Breast epithelium (tissue), 4 donors: ENCODE measurements at places on chromosomes 2 and 18. TPM values are rescaled to one million over a fixed set of nuclear protein-coding genes. Genes with fewer than 3 reads are reported as not detected.

DNA sequence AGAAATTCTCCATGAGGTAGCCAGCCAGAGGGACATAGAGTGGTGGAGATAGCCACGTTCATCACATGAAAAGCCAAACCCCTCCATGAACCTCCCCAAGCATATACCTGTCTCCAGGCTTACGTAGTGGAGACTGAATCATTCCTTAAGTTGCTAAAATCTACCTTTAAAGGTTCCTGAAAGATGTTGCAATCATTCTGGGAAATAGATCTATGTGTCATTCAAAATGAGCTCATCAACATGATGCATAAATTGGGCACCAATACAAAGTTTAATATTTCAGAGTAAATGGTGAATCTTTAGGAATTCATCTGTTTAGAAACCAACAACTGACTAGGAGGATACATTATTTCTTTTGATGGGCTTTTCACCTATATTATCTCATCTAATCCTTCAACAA lies 362.6 kb upstream of the ID2 start:
- DNase-seq: no peak

GRCh38 chr18:61687317-61687716 lies 205.5 kb downstream of the RNF152 start:
- DNase-seq: no peak

NT5C1B gene
- not detected for total RNA-seq

GRCh38 chr2:149160195-149160594 lies 121.7 kb downstream of the LYPD6B start:
- no peak for DNase-seq

- peak; percentile 47 for DNase-seq
These were observed 95.4 kb upstream of the OTOS start for GRCh38 chr2:240235811-240236210.

DNA sequence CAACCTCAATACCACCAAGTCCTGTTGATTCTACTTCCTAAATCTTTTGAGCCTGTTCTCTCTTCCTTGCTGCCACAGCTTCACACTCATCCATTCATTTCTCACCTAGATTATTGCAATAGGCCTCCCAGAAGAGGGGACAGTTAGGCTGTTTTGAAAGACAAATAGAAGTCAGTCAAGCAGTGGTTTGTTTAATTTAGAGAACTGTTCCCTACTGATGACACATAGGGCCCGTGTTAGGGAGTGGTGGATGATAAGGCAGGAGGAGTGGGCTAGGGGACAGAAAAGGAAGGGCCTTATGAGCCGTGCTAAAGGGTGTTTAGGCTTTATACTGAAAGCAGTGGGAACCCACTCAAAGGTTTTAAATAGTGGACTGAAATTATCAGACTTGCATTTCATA lies 59.6 kb upstream of the ZFP36L2 start:
- DNase-seq: no peak

DNA sequence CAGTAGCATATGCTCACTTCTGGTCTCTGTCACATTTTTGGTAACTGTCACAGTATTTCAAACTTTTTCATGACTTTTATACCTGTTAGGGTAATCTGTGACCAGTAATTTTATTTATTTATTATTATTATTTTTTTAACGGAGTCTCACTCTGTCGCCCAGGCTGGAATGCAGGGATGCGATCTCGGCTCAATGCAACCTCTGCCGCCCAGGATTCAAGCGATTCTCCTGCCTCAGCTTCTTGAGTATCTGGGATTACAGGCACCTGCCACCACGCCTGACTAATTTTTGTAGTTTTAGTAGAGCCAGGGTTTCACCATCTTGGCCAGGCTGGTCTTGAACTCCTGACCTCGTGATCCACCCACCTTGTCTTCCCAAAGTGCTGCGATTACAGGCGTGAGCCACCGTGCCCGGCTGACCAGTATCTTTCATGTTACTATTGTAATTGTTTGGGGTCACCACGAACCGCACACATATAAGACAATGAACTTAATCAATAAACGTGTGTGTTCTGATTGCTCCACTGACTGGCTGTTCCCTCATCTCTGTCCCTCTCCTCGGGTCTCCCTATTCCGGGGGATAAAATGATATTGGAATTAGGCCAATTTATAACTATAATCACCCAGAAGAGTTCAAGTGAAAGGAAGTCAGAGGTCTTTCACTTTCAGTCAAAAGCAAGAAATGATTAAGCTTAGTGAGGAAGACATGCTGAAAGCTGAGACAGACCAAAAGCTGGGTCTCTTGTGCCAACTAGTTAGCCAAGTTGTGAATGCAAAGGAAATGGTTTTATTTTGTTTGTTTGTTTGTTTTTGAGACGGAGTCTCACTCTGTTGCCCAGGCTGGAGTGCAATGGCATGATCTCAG lies 22.9 kb downstream of the TGIF1 start:
- DNase-seq: no peak

DNA sequence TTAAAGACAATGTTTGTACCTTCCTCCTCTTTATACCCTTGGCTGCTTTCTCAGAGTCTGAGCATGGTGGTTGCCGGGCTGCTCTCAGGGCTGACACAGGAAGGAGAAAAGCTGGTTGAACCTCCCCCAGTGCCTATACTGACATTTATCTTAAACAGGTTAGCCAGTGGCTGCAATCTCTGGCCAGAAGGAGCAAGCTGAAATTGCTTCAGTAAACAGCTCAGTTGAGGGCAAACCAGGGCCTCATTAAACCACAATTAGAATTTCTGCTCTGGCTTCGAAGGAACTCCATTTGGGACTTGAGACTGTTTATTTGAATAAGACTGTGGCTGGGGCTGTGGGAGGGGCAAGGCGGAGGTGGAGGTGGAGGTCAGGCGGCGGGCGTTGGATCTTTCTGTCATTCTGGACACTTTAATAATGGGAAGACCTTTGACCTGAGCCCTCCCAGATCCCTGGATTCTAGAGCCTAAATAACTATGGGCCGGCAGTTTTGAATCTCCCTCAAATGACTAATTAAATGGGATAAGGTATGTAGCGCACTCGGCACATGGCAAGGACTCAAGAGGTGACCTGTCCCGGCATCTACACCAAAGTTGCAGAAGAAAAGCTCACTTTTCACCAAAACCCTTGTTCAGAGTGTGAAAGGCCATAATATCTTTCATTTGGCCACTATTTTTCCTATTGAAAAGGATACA lies 120.6 kb upstream of the MYCN start:
- DNase-seq: no peak

DNA sequence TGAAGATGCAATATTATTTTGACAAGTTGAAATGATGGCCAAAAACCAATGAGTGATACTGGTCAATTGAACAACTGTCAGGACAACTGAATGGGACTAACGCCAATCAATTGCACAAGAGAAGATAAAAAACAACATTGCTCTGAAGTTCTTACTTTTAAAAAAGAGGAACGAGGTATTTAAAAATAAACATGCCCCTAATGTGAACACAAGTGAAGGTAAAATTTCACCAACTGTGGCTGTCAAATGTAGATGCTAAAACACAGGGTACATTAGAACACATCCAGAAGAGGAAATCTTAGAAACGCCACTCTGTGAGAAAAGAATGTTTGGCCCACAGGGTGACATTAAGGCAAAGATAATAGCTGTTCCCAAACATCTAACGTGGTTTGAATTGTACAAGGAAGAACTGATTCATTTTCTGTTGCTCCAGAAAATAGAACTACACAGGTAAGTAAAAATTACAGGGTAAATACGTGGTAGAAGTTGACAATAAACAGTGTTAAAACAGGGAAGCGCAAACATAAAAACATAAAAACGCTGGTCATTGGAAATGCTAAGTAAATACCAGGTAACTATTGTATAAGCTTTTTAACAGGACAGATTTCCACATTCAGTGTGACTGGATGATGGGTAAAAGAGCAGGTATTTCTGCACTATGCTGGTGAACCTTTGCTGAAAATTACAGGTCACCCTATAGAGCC lies 20.3 kb downstream of the LONRF2 start:
- no peak for DNase-seq

DNA sequence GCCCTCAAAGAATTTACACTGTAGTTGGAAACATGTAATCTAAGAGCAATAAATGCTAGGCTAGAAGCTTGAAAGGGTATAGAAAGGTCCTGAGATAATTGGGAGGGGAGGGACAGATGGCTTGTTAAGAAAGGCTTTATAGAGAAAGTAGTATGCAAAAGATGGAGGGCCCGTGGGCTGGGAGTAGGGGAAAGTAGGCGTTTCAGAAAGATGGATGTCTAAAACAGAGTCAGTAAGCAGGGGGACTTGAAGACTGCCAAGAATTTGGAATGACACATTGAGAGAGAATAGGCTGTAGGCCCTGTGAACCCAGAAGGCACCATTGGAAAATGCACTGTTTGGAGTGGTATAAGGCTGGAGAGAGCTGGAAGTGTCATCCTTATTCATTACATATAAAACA lies 822 bp downstream of the PSMG2 start:
- DNase-seq: no peak

- no peak for DNase-seq
These were observed 1.2 kb upstream of the TANC1 start for GRCh38 chr2:158967114-158967730.

DNA sequence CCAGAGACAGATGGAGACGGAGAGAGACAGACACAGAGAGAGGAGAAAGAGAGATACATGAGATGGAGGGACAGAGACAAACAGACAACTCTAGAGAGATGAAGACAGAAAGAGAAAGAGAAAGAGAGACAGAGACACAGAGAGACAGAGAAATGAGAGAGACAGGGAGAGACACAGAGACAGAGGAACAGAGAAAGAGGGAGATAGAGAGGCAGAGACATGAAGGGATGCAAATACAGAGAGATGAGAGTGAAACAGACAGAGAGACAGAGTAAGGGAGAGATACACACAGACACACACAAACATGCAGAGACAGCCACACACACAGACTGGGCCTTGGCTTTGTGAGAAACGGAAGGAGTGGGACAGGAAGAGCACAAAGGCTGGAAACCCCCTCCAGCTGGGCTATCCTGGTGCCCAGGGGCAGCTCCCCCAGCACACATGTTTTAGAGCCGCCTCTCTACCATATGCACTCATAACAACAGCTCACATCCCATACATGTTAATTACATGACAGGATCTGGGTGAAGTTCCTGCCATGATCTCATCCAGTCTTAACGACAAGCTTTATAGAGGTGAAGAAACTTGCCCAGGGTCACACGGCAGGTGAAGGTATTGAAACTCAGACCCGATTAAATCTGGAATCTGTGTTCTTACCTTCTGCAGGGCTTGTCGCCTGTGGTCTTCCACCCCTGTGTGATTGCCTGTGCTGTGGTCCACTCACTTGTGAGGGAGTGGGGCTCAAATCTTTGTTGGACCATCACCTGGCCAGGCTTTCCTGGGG lies 32.4 kb downstream of the IL18R1 start:
- DNase-seq: no peak

GRCh38 chr2:241355983-241356870 lies at the start of gene FARP2:
FARP2 (plus strand) TSS chr2:241356285; CDS start chr2:241373108, 16,823 bp downstream.
- peak; percentile 100 for DNase-seq

RAD51AP2 gene
- under 0.01 TPM for total RNA-seq

MORN2 gene
- total RNA-seq: 11.4 TPM

ABCG8 gene
- not detected for total RNA-seq

GRCh38 chr2:130755256-130756052 lies at the start of gene AMER3:
AMER3 (plus strand) TSS chr2:130755540; CDS start chr2:130762073, 6,533 bp downstream.
- no peak for DNase-seq

DNA sequence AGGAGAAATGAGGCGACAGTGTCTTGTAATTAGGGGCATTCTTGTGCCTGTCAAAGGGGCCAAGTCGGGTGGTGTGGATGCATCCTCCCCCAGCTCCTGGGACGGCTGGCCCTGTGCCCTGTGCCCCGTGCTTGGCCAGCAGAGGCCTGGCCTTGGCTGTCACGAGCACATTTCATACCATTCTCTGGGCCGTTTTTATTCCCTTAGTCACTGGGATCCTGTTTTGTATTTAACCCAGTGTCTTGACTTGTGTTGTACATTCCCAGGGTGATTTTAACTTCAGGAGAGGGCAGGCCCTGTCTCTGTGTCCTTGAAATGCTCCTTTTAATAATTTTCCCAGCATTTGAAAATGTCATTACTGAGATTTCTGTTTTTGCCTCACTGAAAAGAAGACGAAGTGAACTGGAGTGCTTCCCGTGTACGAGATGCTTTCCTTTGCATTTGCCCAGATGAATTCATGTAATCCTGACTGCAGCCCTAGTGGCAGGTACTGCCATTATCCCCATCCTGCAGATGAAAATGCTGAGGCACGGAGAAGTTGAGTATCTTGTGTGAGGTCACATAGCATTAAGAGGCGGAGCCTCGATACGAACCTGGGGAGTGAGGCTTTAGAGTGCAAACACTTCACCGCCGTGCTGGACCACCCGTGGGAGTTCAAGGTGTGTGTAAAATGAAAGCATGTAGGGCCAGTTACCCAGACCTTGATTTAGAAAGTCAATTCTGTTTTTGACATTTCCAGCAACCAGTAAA lies 57.0 kb downstream of the SH3RF3 start:
- no peak for DNase-seq

ZFP36L2 gene
- 111 TPM for total RNA-seq

GRCh38 chr18:58349650-58350049 lies 279.2 kb downstream of the ALPK2 start:
- DNase-seq: no peak

MRPS5 gene
- total RNA-seq: 54.4 TPM

DNA sequence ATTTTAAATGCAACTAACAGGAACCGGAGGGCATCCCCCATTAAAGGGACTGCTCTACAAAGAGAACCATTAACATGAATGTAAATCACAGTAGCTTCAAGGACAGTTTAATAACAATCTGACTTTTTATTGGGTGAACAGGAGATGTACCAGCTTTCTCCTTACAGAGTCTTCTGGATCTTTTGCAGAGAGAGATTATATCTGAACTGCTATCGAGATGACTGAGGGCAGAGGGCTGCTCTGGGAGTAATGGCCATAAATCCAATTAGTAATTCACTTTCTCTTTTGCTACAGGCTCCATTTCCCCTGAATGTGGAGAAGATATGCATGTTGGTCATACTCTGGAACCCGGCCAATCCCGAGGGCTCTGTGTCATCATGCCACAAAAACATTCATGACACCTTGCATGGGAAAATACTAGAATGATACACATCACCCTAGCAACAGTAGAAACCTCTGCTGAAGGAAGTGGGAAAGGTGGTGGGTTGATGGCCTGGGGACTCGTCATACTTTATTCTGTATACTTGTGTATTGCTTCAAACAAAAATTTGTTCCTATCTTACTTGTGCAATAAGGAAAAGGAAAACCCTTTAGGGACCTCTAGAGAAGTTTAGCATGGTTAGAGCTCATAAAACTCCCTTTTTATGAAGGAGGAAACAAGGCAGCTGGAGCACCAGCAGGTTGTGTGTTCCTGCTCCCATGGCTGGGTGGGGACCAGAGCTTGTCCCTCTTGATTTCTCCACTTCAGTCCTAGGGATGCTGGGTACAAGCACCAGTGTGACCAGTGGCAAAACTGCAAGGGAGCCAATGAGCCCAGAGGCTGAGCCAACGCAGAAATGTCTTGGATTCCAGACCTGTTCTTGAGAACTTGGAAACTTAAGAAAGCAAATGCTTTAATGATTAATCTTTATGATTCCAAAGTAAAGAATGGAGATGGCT lies 26.0 kb downstream of the CTAGE1 start:
- peak; percentile 25 for DNase-seq
